ENCODE measurements at places on chromosomes 11 and 22.

GRCh38 chr11:102610200-102610599, 14.9 kb downstream of the MMP20 start:
- no peak for DNase-seq

DNA sequence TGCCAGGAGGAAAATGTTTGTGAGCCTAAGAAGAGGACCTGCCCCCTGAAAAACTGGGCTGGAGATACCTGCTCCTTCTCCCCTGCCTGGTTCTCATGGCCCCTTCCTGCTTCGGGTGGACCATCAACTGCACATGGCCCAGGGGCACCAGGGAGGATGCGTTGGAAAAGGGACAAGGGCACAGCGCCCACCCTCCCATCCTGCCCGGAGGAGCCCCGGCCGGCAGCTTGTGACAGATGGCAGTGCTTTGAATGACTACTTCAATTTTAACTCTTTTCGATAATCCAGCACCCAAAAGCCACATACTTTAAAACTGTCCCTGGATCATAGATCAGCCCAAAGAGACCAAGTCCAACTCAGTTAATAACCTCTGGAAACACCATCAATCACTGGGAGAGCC, 135.8 kb upstream of the NECTIN1 start:
- no peak for DNase-seq

- DNase-seq: no peak
Measured at GRCh38 chr11:123363556-123363955, 66.5 kb upstream of the GRAMD1B start.

DNA sequence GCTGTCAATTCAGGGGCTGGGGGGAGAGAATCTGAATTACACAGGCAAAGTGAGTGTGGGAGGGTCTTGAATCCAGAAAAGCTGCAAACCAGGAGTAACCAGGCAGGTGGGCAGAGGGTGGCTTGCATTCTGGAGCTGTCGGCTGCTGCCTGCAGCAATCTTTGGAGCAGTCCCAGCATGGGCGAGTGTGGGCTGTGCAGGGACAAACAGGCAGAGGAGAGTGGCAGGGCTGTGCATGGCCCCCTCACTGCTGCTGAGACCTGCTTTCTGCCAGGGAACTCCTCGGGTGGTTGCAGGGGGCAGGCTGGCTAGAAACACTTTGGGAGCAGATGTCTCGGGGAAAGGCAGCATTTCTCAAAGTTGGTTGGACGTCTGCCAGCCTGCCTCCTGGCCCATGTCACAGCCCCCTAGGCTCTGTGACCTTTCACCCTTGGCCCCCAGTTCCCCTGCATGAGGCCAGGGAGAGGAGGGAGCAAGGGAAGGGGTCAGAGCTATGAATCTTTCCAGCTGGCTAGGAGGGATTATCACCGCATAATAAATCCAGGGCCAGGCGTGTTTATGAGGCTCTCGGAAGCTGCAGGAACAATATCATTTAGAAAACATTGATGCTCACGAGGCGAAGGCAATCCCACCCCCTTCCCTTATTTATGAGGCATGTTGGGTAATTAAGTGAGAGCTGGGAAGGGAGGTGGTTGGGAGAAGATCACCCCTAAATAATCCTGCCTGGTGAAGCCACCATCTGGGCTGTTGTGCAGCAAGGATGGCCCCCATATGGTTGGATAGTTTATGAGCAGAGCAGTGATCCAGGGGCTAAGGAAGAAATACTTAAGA, 212.3 kb upstream of the NCAM1 start:
- no peak for DNase-seq

DNA sequence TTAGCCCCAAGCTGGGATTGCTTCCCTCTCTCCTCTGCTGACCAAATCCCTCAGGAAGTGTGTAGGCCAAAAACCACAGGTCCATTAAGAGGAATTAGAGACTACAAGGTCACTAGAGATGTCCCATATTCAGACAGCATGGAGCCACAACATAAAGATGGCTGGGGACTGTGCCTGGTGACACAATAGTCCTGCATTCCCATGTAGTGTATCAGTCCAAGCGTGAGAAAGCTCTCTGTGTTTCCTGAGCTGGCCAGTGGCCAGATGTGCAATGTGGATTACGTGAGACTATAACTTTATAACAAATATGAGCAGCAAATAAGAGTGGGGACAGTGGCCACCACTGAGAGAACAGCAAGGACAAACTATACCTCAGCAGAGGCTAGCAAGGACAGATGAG, 7.6 kb upstream of the MS4A10 start:
- DNase-seq: no peak

DNA sequence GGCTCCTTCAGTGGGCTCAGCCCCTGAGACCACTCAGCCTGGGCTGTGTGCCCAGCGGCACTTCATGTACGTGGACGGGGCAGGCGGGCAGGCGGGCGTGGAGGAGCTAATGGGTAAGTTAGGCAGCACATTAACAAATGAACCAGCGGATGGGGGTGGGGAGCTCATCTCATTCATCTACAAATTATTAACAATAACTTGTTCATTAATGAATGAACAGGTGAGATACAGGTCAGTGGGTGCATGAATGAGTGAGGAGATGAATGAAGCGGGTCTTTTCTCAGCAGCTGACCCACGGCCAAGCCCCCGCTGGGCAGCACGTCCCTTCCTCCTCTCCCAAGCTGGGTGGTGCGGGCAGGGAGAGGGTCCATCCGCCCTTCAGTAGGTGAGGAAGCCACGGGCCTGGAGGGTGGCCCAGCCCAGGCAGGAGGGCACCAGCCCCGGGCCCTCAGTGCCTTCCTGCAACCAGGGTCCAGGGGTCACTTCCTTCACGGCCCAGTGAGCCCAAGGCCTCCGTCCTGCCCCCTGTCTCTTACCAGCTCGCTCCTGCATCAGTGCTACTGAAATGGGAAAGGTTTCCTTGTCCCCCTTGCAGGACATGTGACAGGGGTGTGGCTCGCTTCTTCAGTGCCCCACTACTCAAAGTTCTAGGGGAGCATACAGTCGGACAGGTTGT, 60.5 kb upstream of the KCNQ1OT1 start:
- DNase-seq: no peak

- DNase-seq: no peak
Measured at GRCh38 chr11:41836431-41836830, 377.0 kb upstream of the LRRC4C start.

- no peak for DNase-seq
Measured at GRCh38 chr11:94310191-94310875, 6.0 kb downstream of the IZUMO1R start.

DNA sequence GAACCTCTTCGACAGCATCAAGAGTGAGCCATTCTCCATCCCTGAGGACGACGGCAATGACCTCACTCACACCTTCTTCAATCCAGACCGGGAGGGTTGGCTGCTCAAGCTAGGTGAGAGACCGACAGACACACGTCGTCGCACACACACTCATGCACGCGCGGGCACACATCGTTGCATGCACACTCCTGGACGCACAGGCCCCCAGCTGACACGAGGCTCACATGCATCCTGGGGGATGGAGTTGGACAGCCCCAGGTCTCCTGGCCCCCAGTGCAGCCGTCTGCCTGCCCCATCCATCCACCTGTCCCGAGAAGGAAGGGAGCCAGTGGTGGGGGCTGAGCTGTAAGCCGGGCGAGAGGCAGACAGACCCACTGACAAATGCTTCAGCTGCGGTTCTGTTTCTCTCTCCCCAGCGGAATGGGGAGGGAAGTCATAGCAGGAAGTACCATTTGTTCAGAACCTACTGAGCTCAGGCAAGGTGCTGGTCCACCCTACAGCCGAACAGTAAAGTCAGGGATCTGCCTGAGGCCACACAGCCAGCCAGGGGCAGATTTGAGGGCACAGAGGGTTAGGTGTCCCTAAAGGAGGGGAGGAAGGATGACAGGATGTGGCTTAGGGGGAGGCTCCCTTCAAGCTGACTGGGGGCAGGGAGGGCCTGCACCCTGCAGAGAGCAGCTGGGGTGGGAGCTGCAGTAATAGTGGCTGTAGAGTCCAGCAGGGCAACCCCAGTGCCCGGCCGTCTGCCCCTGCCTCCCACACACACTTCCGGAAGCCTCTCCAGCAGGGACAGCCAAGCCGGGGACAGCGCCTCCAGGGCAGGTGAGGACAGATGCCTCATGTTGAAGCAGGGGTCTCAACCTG, 27.1 kb downstream of the CYTH4 start:
- DNase-seq: no peak

- no peak for DNase-seq
Measured at GRCh38 chr22:21861264-21861848, 6.1 kb downstream of the MAPK1 start.

DNA sequence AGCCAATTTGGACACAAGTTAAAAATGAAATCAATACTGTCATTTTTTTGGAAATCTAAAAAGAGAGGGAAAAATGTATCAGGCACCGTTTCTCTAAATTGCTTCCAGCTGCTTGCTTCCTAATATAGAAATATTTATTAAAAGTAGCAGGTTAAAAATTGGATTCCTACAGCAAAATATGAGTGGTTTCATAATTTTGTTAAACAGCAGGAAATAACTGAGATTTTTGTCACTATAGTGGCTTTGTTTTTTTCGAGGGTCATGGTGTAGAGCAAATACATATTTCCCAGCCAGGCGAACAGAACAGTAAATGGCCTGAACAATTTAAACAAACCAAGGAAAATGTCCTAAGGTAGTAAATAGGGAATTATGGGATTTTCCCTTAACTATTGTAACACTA, 159.7 kb downstream of the DDX10 start:
- DNase-seq: no peak

DNA sequence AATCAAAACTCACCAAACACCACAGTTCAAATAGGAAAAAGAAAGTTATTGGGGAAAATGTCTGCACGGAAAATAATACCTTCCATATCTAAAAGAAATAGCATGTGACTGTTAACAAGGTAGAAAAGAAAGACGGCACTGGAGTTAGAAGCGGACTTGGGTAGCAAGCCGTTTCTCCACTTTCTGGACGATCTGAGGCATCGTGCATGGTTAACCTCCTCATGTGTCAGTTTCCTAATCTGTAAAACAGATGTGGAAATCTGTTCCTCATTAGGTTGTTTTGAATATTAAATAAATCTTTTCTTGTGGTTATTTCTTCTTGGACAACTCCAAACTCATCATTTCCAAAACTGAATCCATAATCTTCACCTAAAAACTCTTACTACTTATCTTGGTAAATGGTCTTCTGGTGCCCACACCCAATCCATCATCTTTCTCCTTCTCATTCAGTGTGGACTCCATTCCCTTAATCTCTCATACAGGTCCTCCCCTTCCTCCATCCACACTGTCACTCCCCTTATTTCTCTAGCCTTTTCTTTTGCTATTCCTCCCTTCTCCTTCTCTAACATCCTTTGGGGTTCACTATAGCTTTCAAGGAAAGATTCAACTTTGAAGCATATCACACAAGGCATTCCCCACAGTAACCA, 53.5 kb downstream of the VSIG10L2 start:
- DNase-seq: no peak

DNA sequence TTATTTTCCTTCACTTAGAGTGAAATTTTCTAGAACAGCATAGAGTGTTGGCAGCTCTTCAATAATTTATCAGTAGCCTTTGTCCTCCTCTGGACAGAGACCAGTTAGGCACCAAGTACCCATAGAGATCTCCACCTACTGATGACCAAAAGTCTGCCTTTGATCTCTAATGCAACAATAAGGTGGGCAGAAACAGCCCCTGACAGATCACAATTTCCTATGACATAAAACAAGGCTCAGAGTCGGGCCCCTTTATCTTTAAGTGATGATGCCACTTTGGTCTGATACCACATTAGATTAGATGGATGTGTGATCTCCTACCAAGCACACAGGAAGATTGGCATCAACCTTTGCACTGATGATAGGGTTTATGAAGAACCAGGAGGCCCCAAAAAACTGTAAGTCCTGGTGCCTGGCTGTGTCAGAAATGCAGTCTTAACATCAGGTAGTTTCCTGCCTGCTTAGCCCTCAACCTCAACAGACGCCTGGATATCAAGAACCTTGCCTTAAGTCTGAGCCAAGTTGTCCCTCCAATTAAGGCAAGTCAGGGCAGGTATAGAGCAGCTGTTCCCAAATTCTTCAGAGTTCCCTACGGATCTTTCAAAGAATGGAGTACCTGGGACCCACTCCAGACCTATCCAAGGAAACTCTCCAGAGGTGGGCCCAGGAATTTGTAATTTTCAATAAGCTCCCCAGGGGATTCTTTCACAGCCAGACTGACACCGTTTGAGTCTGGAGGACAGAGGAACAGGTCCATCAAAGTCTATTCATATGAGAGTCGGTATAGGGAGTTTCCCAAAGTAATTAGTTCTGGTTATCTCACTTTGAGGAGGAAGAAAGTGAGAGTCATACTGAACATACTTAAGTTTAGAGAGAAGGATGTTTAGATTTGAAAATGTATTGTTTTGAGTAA, 30.6 kb upstream of the TMPRSS4 start:
- no peak for DNase-seq

DNA sequence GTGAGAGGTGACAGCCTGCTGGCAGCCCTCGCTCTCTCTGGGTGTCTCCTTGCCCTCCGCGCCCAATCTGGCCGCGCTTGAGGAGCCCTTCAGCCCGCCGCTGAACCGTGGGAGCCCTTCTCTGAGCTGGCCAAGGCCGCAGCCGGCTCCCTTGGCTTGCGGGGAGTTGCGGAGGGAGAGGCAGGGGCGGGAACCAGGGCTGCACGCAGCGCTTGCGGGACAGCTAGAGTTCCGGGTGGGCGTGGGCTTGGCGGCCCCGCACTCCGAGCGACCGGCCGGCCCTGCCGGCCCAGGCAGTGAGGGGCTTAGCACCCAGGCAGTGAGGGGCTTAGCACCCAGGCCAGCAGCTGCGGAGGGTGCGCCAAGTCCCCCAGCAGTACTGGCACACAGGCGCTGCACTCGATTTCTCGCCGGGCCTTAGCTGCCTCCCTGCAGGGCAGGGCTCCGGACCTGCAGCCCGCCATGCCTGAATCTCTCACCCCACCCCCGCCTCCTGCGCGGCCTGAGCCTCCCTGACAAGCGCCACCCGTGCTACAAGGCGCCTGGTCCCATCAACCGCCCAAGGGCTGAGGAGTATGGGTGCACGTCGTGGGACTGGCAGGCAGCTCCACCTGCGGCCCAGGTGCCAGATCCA, 1526.1 kb downstream of the FAM181B start:
- DNase-seq: no peak

DNA sequence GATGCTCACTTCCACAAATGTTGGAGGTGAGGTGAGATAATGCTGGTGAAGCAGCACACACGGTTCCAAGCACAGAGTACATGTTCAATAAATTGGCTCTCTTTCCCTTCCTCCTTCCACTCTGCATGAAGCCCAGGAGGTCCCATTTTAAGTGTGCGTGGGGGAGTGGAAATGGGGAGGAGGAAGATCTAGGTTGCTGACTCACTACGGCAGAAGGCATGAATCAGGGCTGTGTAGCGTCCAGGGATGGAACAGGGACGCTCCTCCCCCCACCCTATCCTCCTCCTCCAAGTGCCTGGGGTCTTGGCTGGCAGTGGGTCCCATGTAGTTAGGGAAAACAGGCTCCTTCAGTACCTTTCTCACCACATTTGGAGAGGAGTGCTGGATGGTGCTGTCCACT, 44.2 kb downstream of the TRIM66 start:
- DNase-seq: no peak

GRCh38 chr11:125871391-125872137, 15.9 kb upstream of the HYLS1 start:
- no peak for DNase-seq

DNA sequence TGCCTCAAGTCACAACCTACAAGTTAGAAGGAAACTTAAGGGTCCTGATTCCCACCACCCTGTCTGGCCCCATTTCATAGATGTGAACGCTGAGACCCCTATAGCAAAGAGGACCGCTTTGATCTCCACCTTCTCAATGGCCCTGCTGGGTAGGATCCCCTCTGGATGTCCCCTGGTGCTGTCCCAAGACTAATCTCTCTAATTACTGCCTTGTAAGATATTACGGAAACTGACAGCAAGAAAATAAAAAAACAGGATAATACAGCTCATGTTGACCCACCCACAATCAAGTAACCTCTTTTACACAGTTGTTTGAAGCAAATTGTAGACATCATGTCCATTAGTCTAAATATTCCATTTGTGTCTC, 20.9 kb downstream of the IGLL5 start:
- DNase-seq: no peak

All from AG09319 (cell line).